Astrocyte (in vitro differentiated cells and primary cell): ENCODE measurements at places on chromosomes 6 and 20.

GRCh38 chr20:4779616-4780015 is 57.9 kb downstream of the PRND start:
- DNase-seq, result no peak

GRCh38 chr6:160510199-160510598 is 153.9 kb downstream of the LPA start:
- DNase-seq, result peak; percentile 77

GRCh38 chr6:147983581-147984366 is 358.9 kb upstream of the SASH1 start:
- DNase-seq, result no peak

- no peak for DNase-seq
These were observed 511.3 kb downstream of the PHF3 start for GRCh38 chr6:64146876-64147275.

DNA sequence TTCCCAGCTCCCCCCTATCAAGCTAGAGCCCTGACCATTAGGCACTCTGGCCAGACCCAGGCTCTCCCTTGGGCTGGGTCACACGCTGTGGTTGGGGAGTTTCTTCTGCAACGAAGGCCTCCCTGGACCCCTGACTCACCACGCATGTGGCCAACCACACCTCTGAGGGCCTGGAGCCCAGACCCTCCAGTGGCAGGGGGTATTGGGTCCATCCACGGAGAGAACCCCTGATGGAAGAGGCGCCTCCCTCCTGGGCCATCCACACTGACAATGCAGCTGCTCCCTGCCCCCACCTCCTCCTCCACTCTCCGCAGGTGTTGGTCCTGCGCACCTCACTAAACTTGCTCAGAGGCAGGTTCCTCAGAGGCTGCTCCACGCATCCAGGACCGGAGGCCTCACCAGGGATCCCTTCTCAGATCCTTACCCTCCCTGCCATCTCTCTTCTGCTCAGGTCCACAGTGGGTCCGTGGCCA is 125.4 kb downstream of the RNASET2 start:
- no peak for DNase-seq

DNA sequence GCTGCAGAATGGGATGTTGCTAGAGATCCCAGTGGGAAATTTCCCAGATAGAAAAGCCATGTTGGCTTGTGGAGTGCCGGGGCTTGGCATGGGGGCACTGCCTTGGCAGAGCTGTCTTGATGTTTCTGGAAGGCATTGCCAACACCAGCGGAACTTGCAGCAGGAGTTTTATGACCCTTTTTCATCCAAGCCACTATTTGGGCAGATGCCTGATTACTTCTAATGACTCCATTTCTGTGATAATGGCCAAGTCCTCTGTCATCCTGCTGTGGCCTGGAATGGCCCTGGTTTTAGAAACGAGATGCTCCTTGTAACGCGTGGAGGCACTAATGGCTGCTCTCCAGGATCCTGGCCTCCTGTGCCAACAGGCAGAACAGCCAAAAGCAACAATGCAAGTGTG is 229.0 kb downstream of the ZNF217 start:
- no peak for DNase-seq

DNA sequence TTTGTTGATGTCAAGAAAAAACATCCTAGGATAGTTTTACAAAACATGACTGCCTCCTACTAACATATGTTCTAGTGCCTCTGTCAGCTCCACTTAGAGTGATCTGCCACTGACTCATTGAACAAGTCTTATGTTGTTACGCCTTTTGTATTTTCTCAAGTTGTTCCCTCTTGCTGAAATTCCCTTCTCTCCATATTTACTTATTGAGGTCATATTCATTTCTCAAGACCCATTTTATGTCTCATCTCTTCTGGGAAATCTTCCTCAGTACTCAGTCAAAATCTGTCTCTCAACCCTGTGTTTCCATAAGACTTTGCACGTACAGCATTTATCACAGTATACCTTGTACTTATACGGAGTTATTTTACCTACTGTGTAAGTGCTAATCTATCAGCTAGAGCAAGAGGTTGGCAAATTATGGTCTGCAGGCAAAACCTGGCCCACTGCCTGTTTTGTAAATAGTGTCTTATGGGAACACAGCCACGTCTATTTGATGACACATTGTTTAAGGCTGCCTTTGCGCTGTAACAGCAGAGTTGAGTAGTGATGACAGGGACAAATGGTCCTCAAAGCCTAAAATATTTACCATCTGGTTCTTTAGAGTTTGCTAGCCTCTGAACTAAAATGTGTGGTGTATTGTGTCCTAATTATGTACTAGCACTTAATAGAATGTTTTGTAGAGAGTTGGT is 83.4 kb downstream of the ADGRB3 start:
- peak; percentile 60 for DNase-seq

GRCh38 chr20:19392344-19393130 is 180.1 kb downstream of the SLC24A3 start:
- DNase-seq, result no peak

DNA sequence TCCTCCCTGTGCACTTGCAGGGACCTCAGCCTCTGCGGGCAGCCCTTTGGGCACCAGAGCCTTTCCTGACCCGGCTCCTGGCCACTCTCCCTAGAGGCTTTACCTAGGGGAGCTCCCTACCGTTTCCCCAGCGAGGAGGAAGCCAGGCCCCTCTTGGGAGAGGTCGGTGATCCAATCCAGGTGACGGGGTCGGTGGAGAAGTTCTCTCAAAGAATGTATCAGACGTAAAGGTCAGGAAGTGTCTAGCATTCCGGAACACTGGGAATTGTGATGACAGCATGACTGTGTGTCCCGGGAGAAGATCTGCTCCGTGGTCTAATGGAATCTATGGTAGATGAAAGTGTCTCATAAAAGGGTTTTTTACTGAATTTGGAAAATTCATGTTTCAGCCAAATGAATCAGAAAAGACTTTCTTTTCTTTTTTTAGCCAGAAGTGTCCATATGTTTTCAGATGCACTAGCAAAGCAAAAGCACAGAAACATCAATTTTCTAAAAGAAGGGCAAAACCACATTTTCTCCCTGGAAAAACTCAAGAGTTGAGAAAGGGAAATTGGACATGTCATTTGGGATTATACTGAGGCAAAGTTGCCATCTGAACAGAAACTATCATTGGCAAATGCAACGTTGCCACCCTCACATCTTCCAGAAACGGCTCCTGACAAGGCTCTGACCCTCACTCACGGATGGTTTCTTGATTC is 289.4 kb downstream of the THBS2 start:
- peak; percentile 23 for DNase-seq

GRCh38 chr6:24922170-24922569 is 13.6 kb downstream of the RIPOR2 start:
- DNase-seq, result no peak

GRCh38 chr6:90295854-90296340 is 746 bp downstream of the BACH2 start:
- peak; percentile 71 for DNase-seq

- no peak for DNase-seq
These were observed 130.0 kb downstream of the SCP2D1 start for GRCh38 chr20:18943542-18943941.

GRCh38 chr6:137705160-137706082 is 161.6 kb upstream of the TNFAIP3 start:
- peak; percentile 18 for DNase-seq

GRCh38 chr20:13996265-13996664 is 949 bp downstream of the MACROD2 start:
- DNase-seq, result no peak

DNA sequence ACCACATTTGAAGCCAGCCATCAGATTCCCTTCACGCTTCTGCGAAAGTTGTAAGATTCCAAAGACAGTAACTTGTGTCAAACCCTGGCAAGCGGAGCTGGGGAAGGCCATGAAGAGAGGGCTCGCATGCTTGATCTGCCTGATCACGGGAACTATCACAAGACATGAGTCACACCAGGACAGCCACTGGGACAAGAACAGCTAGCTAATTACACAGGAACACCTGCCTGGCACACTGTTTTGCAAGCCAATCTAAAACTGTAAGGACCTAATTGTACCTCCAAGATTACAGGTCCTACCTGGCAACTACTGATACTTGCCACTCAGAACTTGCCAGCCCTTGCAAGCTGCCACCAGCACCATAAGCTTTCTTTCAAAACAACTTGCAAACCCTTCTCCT is 289.3 kb downstream of the KIF16B start:
- no peak for DNase-seq

GRCh38 chr6:1381481-1382330 is 7.7 kb upstream of the FOXF2 start:
- no peak for DNase-seq

DNA sequence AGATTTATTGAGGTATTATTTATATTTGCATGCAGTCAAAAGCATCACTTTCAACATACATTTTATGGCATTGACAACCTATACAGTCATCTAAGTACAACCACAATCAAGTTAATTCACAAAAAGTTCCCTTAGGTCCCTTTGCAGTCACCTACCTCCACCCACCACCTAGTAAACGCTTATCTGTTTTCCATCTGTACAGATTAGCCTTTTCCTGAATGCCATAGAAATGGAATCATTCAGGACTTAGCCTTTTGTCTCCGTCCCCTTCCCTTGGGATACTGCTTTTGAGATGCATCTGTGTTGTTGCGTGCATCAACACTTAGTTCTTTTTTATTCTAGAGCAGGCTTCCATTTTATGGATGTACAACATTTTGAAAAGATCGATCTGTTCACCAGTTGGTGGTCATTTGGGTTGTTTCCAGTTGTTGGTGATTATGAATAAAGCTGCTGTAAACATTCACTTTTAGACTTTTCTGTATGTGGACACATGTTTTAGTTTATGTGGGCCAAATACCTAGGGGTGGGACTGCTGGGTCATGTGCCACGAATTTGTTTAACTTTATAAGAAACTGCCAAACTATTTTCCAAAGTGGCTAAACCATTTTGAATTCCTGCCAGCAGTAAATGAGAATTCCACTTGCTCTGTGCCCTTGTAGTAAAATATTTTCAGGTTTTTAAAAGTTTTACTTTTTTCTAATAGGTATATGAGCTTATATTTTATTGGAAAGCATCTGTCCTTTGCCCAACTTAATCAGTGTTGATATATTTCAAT is 17.6 kb upstream of the IFNGR1 start:
- peak; percentile 26 for DNase-seq

- DNase-seq, result no peak
These were observed 150.4 kb downstream of the GRM4 start for GRCh38 chr6:33995309-33996119.

- no peak for DNase-seq
These were observed 368.8 kb downstream of the ESR1 start for GRCh38 chr6:152176268-152176667.
